Activated naive CD4-positive, alpha-beta T cell (primary cell): ENCODE measurements at places on chromosomes 12 and 14.

- peak; percentile 16 for DNase-seq
Observed at GRCh38 chr12:25249931-25250738, 594 bp downstream of the KRAS start.

GRCh38 chr14:94515856-94516255 lies 6.6 kb upstream of the SERPINA12 start:
- no peak for DNase-seq

DNA sequence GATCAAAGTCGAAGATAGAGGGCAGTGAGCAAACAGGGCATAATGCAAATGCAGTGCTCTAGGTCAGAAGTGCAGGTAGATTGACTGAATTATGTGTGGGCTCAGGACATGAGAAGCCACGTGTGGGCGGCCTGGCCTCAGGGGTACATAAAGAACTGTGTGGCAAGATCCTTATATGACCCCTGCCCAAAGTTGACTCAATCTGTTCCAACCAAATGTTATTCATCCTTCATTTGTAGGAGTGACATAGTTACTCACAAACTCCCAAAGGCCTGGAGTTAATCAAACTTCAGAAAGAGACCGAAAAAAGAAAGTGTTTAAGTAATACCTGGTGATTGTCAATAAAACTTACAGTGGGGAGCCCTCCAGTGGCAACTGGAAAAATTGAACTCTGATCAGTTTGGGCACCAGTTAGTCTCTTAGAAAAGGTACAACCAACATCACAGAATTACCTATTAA lies 150.4 kb upstream of the FAR2 start:
- DNase-seq, result no peak

- no peak for DNase-seq
Observed at GRCh38 chr12:52207106-52207505, 15.3 kb upstream of the KRT80 start.

DNA sequence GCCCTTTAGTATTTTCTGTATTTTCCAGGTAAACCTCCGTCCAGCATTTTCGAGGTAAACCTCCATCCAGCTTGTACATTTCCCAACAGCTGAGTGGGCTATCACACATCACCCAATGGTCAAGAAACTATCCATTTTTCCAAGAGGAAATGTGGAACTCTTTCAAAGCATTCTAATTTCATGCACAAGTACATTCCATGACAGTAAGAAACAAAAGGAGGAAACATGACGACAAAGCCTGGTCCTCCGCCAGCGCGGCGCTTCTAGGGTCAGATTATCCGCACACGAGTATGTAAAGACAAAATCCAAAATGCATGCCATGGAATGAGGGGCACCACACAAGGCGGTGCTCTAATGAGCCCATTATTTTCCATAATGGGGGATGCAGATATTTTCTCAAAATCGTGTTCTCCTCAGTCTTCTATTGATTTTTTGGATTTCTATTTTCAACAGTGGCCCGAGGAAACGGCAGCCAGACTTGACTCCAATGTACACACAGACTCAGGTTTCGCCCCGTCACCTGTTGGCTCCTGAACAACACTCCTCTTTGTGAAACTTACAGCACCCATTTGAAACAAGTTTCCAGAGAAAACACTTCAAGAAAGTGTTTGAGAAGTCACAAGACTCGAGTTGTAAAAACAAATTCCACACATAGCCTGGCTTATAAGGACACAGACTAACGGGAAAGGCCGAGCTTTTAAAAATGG lies 107.4 kb downstream of the PRICKLE1 start:
- no peak for DNase-seq
